Natural killer cell treated with Interleukin-12 subunit alpha and Interleukin-12 subunit beta and Interleukin-15 and Interleukin-18, amount 100 ng/mL, for 72 hours (primary cell): ENCODE measurements at places on chromosomes 2 and 18. TPM values are rescaled to one million over a fixed set of nuclear protein-coding genes. Genes with fewer than 3 reads are reported as not detected.

DNA sequence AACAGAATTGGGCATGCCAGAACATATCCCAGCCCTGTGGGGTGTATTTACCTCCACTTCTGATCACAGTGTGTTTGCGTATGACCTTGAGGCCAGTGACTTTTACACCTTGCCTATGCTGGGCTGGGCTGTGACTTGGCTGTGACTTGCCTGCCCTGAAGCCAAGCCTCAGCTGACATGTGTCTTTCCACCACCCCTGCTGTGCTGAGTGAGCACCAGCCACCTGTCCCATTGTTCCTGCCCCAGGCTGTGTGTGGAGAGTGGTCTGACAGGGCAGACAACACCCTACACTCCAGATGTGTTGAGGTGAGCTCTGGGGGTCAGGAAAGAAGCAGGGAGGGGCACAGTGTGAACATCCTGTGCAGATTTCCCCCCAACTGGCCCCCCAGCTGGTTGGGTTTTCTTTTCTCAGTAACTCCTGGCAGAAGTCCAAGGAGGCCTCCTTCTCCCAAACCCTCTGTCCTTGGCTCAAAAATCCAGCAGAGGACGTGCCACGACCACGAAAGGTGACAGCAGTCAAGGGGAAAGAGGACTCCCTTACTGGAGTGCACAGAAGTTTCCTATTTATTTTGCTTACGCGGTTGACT, 5.1 kb upstream of the STEAP3 start:
- no peak for DNase-seq

DNA sequence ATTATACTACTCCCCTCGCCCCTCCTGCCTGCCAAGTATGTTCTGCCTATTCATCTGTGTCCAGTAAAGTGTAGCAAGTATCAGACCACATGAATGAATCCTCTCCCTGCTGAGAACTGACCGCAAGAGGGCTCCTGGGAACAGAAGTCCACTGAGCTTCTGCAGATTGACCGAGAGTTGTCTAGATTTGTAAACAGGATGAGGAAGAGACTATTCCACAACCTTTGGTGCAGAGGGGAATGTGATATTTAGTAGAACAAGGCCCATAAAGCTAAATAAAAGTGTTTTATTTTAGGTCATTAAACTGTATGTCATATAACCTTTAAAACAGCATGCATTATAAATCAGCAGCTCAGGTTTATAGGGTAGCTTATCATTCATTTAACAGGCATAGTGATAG, 377.0 kb downstream of the DCC start:
- no peak for DNase-seq

- DNase-seq: no peak
Measured at GRCh38 chr2:102140377-102140776, 2.2 kb upstream of the IL1R1 start.

DNA sequence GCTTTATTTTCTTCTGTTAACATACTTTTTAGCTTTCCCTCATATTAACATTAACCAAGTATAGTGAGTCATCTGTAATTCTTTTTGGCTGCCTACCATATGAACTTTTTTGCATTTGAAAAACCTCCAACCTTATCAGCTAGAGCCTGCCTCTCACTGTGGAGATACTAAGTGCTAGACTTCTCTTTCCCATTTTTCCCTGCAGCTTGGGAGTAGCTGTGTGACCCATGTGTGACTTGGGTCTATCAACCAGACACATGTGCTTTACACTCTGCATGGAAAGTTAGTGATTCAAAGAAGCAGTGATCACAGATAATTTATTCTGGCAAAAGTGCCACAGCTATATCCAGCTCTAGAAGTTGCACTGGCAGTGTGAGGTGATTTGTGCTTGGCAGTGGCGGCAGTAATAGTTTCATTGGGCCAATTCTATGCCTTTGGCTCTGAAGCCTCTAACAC, 36.3 kb downstream of the PREPL start:
- no peak for DNase-seq

The SEMA4C gene
- total RNA-seq: 18.0 TPM

The FAM228B gene
- 13.7 TPM for total RNA-seq

The TMX3 gene
- 53.0 TPM for total RNA-seq

The KIAA2012 gene
- total RNA-seq: not detected

The NPAS2 gene
- total RNA-seq: 0.31 TPM

The MLPH gene
- total RNA-seq: not detected
